Fibroblast of villous mesenchyme (primary cell): ENCODE measurements at places on chromosomes 2 and 18. TPM values are rescaled to one million over a fixed set of nuclear protein-coding genes. Genes with fewer than 3 reads are reported as not detected.

The ACVR1C gene
- under 0.01 and 0.43 TPM in 2 replicates for total RNA-seq

The FBXO41 gene
- 1.3 and 1.6 TPM in 2 replicates for total RNA-seq

DNA sequence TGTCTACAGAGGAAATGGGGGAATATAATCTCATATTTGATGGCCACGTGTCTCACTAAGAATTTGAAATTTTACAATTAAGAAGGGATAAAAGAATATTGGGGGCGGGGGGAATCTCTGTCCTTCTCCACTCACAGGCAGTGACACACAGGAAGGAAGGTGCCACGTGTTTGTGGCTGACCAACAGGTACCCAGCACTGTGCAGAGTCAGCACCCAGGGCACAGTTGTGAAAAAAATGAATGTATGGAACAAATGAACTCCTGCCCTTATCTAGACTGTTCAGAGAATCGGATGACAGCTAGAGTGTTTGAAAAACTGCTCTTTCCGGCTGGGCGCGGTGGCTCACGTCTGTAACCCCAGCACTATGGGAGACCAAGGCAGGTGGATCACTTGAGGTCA lies 317.0 kb upstream of the MYT1L start:
- no peak for DNase-seq

The RPRM gene
- total RNA-seq: not detected in 2 replicates

The FAM237A gene
- not detected in 2 replicates for total RNA-seq
